ENCODE measurements at places on chromosomes 7 and 10.

GRCh38 chr7:158273138-158273651 lies 314.4 kb downstream of the PTPRN2 start:
- DNase-seq = no peak

DNA sequence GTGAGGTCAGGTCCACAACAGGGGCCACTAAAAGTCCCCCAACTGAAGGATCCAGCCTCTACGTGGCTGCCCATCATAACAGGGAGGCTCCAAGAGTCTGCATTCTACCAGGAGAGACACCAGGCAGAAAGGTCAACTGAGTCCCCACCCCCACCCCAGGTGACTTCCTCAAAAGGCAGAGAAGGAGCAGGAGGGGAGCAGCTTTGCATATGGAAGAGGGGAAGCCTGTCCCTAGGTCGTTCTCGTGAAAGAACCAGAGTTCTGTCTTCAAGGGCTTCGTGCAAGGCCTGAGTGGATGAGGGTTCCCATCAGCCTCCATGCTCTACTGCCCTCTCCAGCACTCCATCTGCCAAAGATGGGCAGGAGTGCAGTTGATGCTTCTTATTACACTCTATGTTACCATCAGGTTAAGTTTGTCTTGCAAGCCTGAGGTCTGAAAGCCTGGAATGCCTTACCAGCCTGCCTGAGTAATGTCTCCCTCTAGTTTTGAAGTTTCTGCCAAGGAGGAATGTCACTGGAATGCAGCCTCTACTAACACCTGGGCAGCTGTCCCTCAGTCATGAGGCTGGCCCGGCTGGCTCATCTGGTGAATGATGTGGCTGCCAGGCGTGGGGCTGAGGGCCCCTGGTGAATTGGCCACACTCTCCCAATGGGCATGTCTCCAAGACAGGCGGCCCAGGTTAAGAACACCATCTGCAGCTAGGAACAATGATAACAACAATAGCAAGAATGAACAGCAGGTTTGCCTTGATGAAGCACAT lies 54.3 kb upstream of the SMNDC1 start:
- DNase-seq = no peak

- DNase-seq = no peak
Measured at GRCh38 chr7:78176171-78176570, 377.6 kb downstream of the PHTF2 start.

GRCh38 chr7:98870121-98870651 lies 372 bp upstream of the TMEM130 start:
- DNase-seq = peak; percentile 95

DNA sequence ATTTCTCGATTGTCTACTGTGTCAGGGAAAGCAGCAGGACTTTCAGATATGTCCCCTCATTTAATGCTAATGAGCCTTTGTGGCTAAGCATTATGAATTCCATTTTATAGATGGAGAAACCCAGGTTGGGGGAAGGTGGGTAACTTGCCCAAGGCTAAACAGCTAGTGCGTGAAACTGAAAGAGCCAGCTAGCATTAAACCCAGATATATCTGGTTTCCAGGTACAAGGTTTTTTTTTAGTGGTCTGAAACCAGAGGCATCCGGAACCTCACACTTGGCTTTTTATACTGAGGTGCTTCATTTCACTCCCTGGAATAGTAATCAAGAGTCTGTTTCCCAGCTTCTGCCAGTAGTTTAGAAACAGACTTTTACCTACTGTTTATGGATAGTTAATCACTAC lies 694.8 kb downstream of the PHTF2 start:
- no peak for DNase-seq
